Right kidney (tissue), 9 donors: ENCODE measurements at places on chromosomes 2 and 18.
A peak's percentile ranks its signal among the peaks of the same experiment; 100 is the strongest.

GRCh38 chr2:144237830-144238627, 281.9 kb downstream of the ZEB2 start:
- no peak for DNase-seq

DNA sequence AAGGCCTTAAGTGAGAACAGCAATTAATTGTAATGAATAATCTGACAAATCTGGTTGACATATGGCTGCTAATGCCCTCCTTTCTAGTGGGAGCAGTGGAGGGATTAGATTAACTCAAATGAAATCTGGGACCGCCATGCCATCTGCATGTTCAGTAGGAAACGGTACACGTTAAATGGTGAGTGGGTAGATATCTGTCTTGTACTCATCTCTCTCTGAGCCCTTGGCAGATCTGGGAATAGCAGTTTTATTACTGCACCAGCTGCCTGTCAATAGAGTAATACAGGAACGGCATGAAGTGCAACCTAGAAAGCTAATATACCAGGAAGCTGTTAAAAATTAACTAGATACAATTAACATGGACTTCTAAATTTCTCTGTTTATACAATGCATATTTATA, 258.8 kb downstream of the GPD2 start:
- no peak for DNase-seq

- DNase-seq: no peak
These were observed 188.2 kb downstream of the ZFP36L2 start for GRCh38 chr2:43038034-43038695.

DNA sequence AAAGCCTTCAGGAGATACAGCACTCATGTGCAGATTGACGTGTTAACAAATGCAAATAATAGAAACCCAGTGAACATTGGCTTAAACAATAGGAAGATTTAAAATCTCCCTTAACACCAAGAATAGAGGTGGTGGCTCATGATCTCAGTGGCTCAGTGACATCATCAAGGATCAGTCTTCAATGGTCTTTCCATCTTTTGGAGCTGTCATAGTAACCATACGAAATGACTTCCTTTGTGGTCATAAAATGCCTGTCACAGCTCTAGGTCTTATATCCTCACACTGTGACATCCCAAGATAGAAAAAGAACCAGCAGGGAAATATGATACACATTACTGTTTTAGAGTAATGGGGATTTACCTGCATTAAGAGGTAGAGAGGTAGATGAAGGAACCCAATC, 59.6 kb upstream of the ACKR3 start:
- no peak for DNase-seq

DNA sequence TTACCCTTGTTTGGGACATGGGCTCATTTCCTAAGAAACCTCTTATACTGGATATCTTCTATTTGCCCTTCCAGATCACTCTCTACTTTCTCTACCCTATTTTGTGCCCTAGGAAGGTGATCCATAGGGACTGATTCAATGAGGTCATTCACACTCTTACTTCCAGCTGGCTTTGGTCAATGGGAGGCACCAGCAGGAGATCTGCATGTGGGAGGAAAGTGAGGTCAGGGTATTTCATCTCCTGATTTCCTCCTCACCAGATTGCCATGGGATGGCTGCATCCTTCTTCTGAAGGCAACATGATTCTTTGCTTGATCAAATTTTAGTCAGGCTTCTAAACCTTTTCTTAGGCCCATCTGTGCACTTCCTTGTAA, 15.2 kb downstream of the M1AP start:
- DNase-seq: no peak

GRCh38 chr18:9417073-9417851, 58.1 kb upstream of the RALBP1 start:
- peak; percentile 79 for DNase-seq

DNA sequence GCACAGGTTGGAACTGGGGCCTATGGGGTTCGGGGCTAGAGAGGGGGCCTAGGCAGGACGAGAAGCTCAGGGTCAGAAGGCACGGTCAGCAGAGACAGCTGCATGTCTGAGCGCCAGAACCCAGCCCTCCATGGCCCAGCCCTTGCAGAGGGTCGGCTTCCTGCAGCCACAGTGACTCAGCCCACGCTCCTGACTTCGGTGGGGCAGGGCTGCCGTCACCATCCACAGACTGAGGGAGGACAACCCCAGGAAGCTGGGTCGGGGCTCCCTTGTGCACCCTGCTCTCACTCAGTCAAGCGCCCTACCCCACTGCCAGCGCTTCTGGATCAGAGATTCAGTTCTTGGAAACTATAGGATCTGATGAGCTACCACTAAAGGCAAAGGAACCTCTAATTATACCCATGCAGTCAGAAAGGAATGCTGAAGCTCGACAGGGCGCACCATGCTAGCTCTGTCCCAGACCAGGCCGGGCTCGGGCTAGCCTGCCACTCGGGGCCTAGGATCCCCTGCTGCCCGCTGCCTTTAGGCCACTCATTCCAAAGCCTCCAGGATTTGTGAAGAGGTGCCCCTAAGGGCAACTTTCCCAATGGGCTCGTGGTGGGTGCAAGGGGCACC, 3.0 kb downstream of the ACTR1B start:
- no peak for DNase-seq

- DNase-seq: no peak
These were observed 49.4 kb downstream of the POLE4 start for GRCh38 chr2:75007819-75008218.

DNA sequence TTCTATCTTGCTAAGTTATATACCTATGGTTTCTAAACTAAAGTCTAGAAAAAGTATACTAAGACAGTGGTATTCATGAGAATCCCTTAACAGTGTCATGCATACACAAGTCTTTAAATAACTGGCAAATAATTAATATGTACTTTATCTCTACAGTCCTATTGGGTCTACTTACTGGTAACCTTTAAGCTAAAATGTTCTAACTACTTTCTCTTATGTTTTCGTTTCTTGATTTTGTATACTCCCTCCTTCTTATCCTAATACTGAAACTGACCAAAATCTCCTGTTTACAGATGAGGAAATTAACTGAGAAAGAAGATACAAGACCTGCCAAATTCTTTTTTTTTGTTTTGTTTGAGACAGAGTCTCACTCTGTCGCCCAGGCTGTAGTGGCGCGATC, 74.6 kb downstream of the CCDC88A start:
- DNase-seq: no peak

- DNase-seq: no peak
These were observed 1.2 kb downstream of the TNS1 start for GRCh38 chr2:218001629-218002028.

DNA sequence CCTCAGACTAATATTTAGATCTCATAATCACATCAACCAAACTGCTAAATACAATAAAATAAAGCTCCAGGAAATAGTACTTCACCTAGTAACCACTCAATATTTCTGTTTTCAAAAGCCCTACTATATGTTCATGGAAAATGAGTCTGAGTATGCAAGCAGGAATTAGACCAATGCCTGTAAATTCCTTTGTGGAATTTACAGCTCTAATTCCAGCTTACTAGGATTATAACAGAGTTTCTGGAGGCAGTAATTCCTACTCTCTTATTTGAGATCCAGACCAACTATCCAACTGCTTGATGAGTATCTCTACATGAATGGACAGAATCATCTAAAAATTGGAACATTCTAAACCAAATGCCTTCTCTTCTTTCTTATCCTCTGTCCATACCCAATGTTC, 11.6 kb downstream of the CDKL4 start:
- DNase-seq: no peak

DNA sequence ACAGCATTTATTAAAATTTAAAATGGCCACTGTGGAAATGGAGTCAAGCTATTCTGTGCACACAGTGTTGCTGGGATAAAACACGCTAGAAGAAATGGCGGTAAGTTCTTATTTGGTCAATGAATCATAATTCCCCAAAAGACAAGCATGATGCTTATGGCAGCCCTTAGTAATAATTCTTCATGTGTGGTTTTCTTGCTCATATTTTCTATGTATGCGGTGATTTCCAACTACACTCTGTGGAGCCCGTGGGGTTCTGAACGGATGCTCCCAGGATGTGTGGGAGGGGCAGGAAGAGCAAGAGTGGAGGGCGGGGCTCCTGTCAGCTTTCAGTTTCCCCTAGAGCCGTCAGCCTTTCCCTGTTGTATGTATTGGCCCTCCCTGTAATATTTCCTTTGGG, 91.7 kb upstream of the RMDN2 start:
- DNase-seq: no peak

DNA sequence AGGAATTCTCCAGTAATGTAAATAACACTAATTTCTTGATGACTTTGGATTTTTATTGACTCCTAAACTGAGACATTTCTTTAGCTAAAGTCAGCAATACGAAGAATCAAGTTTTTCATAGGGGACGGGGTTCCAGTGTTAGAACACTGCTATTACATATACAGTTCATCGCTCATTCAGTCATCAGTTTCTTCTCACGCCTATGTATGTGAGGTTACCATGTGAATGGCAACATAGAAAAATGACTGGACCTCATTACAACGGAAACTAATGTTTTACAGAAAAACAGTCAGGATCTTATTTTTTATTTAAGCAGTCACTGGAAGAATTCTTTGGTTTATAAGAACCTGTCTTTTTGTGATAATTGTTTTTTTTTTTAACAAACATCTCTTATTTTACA, 56.4 kb downstream of the THADA start:
- DNase-seq: no peak

- DNase-seq: no peak
These were observed 79.0 kb upstream of the ACAA2 start for GRCh38 chr18:49892148-49892924.

- no peak for DNase-seq
These were observed 62.6 kb downstream of the CIB4 start for GRCh38 chr2:26578581-26578980.
